ENCODE measurements at places on chromosomes 5 and 9.

DNA sequence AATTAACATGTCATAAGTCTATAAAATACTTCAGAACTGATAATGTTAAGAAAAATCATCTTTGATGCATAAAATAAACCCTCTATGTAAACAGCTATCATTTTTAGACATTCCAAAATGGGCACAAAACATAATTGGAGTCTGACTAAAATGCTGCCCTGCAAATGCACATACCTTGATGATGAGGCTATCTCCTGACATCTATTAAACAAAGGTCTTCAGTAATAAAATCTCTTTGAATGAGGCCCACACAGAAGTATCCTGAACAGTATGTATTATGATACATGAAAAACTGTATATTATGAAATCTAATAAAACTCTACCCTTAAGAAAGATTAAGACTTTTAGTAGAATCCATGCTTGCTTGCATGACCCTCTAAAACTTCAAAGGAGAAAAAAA is 66.1 kb downstream of the FBXL17 start:
- no peak for DNase-seq

DNA sequence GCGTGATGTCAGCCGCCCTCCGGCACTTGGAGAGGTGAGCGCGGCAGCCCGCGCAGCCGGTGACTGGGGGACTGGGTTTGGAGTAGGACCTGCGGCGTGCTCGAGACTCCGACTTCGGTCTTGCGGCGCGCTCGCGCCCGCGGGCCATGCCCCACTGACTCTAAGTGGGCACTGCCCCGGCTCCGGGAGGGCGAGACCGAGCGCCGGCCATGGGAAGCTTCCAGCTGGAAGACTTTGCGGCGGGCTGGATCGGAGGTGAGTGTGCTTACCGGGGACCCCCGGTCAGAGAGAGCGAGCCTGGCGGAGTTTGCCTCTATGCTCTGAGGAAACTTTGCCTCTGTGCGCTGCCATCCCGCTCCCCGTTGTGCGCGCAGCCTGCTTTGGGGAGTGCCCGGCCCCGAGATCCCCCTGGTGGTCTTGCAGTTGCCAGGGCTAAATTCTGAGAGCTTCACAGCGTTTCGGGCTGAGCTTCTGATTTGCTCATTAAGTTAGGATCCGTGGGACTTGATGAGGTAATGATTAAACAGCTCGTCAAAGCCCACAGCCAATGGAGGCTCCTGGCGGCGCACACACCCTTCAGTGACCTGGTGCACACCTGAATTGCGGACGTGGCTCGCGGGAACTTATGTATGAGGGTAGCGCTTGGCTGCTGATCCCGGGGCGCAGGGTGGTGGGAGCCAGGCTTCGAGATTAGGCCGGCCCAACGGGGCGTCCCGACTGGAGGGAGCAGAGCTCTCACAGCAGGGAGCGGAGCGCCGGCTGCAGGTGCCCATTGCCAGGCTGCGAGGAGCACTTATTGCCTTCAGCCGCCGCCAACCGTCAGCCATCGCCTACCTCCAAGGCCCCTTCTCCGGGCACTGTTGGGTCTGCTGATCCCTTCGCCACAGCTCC is at the start of gene SLC25A48:
Gene SLC25A48, plus strand, starts transcription at position 25 of the 891 bp plus-strand sequence. Its CDS starts 185 bp downstream, at position 210.
- DNase-seq: no peak

DNA sequence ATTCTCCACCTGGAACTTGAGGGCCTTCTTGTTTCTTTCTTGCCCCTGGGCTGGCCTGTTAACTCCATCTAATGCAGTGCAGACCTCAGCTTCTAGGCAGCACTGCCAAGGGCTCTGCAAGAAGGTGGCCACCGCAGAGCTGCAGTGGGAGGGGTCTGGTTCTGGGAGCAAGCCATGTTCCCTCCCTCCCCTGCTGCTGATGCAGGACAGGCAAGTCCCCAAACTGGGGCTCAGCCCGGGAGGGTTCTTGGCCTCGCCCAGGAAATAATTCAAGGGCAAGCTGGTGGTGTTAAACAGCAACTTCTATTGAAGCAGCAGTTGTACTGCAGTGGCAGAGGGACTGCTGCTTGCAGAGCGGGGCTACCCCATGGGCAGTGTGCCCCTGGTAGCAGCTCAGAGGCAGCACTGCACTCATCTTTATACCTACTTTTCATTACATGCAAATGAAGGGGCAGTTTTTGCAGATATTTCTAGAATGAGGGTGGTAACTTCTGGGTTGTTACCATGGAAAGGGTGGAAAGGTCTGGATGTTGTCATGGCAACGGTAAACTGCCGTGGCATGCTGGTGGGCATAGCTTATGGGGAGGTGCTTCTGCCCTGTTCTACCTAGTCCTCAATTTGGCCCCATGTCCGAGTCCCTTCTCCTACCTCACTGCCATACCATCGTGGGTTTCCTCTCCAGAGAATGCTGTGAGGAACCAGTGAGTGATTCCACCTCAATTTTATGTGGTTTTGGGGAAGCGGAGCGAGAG is 82.1 kb downstream of the WDR41 start:
- no peak for DNase-seq

DNA sequence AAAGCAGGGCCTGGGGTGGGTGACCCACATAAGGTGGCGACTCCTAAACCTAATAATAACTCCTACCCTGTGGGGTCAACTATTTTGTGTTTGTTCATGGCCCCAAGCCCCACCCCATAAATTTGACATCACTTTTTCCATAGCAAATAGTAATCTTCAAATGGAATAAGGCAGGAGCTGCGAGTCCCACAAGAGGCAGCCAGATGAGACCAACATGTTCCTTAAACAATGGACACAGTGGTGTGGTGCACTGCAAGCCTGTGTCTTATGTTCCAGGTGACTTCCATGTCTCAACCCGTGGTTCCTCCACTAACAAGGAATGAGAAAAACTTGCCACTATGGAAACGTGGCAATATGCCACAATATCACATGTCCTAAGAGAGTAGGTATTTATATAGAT is 20.6 kb downstream of the TMEM174 start:
- DNase-seq: no peak

GRCh38 chr5:1278656-1279442 is 16.0 kb downstream of the TERT start:
- DNase-seq: no peak

All from GM04503 (cell line).